ENCODE measurements at places on chromosomes 13 and 19.

DNA sequence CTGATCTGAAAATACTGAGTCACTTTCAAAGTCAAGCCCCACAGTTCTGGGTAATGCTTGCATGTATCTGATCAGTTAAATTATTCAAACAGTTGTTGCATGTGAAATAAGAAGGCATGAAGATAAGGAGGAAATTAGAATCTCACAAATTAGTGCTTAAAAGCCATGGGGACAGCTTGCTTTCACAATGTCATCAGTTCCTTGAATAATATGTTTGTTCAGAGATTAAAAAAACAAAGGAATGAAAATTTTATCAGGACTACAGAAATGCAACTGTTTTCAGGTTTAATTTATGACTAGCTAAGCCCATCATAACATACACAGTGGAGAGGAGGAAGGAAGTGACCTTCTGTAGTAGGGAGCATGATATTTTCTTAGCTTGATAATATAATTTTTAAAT lies 150.1 kb downstream of the OXGR1 start:
- no peak for DNase-seq

DNA sequence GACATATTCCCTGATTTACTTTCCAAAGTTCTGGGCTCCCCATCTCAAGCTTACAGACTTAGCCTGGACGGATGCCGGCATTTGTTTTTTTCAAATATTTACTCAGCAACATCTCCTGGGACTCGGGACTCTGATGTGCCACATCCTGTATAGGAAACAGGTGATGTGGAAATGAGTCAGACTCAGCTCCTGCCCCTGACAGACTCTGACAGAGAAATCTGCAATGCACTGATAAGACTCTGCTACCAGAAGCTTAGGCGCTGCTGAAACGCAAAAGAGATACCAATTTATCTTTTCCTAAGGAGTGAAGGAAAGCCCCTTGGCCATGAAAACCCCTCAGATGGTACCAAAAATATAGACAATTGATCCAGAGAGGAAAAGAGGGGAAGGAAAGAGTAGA lies 16.2 kb downstream of the LAIR2 start:
- no peak for DNase-seq

GRCh38 chr19:34808566-34808965 lies 35.6 kb upstream of the ZNF599 start:
- no peak for DNase-seq

DNA sequence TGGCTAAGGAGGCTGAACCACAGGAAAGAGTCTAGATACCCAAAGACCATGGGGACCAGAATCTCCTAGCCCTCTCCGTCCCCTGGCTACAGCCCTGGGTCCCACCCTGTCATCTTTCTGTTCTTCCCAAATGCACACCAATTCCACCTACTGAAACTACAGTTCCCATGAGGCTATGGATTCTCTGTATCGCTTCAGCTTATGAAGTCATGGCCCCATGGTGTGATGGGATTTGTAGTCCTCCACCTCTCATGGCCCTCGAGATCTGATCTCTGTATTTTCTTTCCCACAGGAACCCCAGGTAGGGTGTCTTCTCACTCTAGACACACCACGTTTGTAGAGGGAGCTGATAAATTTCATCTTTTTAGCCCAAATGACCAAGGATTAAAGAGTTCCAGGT lies 11.8 kb downstream of the PTPRH start:
- DNase-seq, result no peak

DNA sequence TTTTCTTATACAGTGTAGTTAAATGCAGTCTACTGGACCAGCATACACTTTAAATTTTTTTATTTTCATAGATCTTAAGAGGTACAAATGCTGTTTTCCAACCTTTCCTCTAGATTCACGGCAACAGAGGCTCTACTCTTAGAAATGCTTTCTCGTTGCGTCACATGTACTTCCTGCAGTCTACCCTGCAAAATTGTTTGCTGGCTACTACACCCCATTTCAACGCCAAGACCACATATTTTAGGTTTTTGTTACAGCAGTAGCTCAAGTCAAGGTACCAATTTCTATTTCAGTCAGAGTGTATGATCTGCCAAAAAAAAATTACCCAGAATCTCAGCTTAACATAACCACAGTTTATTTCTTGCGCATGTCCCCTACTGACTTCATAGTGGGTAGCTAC lies 94.1 kb downstream of the TNFSF13B start:
- no peak for DNase-seq

DNA sequence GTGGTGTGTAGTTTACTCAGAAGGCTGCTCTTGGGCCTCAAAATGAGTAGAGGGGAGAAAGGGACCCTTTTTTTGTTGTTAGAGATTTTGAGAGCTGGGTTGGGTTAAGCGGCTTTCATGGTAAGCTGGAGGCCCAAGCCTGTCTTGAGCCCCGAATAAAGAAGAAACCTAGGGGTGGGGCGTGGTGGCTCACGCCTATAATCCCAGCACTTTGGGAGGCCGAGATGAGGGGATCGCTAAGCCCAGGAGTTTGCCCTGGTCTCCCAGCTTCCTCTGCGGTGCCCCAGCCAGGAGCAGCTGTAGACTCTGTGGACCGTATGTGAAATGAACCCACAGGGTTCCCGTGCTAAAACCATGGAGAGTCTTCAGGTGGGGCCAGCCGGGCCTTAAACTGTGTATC lies 56.1 kb downstream of the KDM4B start:
- DNase-seq, result no peak

- DNase-seq, result no peak
These were observed 703.8 kb downstream of the DIAPH3 start for GRCh38 chr13:59459972-59460371.

GRCh38 chr13:50951366-50951765 lies 41.8 kb downstream of the RNASEH2B start:
- DNase-seq, result no peak

GRCh38 chr13:75760131-75761021 lies 124.2 kb downstream of the LMO7 start:
- no peak for DNase-seq

DNA sequence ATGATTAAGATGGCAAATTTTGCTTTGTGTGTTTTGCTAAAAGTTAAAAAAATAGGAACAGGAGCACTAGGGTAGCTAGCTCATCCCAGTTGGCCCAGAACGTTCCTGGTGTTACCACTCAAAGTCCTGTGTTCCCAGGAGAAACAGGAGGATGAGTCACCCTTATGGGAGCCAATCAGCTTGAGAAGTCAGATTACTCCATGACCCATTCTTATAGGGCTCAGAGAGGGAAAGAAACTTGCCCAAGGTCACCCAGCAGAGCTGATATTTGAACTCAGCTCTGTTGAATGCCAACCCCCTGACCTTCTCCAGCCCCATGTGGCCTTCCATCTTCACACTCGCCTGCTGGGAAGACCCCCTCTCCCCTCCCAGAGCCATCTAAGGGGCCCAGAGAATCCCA lies 13.0 kb downstream of the NMRK2 start:
- no peak for DNase-seq
